Left ventricle myocardium inferior (tissue), 1 donor: ENCODE measurements at places on chromosomes 1 and 21. TPM values are rescaled to one million over a fixed set of nuclear protein-coding genes. Genes with fewer than 3 reads are reported as not detected.
A peak's percentile ranks its signal among the peaks of the same experiment; 100 is the strongest.

HFM1 gene
- total RNA-seq, result 1.7 TPM

KCNE2 gene
- total RNA-seq, result not detected

LMOD1 gene
- 9.2 TPM for total RNA-seq

SLC9C2 gene
- total RNA-seq, result not detected

CENPF gene
- total RNA-seq, result 1.7 TPM

DNA sequence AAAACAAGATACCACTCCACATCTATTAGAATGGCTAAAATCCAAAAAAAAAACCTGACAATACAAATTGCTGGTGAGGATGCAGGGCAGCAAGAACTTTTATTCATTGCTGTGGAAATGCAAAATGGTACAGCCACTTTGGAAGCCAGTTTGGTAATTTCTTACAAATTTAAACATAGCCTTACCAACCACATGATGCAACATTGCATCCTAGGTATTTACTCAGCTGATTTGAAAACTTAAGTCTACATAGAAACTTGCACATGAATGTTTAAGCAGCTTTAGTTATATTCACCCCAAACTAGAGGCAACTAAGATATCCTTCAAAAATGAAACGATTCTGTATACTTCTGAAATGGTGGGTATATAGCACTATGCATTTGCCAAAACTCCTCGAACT is 178.8 kb upstream of the PDE4B start:
- H3K27ac ChIP-seq, result no peak overlapping the region
- H3K4me1 ChIP-seq, result no peaks in the 10 kb centered on the region
- H3K4me3 ChIP-seq, result no peak overlapping the region
- no peaks in the 10 kb centered on the region for H3K27me3 ChIP-seq

- peak; percentile 58 for DNase-seq
- H3K27ac ChIP-seq, result peak overlapping the region; percentile 96
- peak overlapping the region; percentile 76 for H3K4me3 ChIP-seq
- peaks cover 25% of the 10 kb centered on the region for H3K4me1 ChIP-seq
- no peaks in the 10 kb centered on the region for H3K27me3 ChIP-seq
- H3K36me3 ChIP-seq, result no peaks in the 10 kb centered on the region
These were observed 50.5 kb upstream of the ATF3 start for GRCh38 chr1:212557739-212558692.

DNA sequence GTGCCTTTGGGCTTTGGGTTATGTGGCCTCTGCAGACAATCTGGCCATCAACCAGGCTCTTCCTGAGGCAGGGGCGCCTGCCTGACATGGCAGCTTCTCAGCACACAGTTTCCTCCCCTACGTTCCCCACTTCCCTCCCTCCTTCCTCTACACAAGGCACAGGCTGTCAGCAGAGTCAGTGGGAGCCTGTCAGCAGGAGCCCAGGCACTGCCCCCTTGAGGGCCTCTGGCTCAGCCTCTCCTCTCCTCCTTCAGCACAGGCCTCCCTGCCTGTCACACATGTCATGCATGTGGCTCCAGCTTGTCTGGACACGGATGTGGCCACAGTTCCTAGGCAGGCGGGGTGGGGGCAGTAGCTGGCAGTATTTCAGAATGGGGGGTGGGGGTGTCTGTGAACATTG is 52.2 kb upstream of the ARTN start:
- H3K27me3 ChIP-seq, result no peaks in the 10 kb centered on the region
- H3K4me3 ChIP-seq, result no peak overlapping the region
- peaks cover 23% of the 10 kb centered on the region for H3K4me1 ChIP-seq
- DNase-seq, result no peak

GRCh38 chr1:208601561-208601960 is 357.4 kb upstream of the PLXNA2 start:
- DNase-seq, result no peak
- no peaks in the 10 kb centered on the region for H3K27me3 ChIP-seq

DNA sequence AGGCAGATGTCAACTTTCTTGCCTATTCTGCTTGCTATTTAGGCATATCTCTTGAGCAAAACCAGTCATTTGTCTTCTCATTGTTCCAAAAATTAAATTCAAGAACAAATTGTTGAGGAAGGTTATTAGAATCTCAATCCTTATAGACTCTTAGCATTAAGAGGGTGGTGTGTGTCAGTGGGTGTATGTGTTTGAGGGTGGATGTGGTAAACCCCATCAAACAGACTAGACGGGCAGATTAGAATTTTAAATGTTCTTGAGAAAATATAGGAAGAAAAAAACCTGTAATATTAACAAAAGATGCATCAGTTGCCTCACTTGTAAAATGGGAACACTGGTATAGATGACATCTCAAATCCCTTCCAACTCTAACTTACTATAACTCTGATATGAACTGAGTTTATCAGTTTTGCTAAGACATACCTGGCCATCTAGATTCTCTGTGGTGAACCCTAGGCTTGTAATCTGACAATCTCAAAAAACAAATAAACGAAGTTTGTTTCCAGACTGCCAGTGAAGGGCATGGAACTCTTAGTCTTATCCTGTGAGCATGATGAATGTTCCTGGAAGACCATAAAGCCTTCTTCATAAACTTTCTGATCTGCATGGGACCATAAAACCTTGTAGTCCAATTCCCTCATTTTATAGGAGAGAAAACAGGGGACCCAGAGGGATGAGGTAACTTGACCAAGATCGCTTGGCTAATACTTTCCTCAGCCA is 176.3 kb upstream of the SGIP1 start:
- H3K36me3 ChIP-seq, result peaks cover 33% of the 10 kb centered on the region
- no peak overlapping the region for H3K27ac ChIP-seq
- no peak for DNase-seq

DNA sequence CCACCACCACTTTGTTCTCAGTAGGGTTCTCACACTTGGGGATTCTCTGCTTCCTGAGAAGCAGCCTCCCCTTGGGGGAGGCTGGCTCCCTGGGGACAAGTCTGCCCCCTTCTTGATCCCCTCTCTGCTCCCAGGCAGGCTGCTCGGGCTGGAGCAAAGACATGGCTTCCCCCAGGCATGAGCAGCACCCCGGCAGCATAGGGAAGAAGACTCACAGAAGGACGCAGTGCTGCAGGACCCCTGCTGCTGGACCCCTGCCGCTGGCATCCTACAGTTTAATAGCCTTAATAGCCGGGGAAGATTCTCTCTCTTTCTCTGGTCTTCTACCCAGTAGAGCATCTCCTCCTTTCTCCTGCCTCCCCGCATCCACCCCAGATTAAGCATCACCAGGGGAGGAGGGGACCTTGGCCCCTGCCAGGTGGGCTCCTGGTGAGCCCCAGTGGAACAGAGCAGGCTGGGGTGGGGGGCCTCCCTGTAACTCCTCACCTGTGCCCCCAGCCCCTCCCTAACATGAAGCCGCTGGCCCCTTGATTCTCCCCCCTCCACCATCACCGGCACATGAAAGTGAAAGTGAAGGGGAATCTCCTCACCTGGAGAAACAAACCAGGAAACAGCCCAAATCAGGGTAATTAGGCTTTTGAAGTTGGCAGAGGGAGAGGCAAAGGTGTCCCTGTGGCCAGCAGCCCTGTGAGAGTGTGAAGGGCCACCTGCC is 2.5 kb downstream of the WNT3A start:
- no peak overlapping the region for H3K27ac ChIP-seq
- peaks cover 6% of the 10 kb centered on the region for H3K4me1 ChIP-seq
- no peak overlapping the region for H3K4me3 ChIP-seq
- H3K36me3 ChIP-seq, result no peaks in the 10 kb centered on the region
- DNase-seq, result no peak

DNA sequence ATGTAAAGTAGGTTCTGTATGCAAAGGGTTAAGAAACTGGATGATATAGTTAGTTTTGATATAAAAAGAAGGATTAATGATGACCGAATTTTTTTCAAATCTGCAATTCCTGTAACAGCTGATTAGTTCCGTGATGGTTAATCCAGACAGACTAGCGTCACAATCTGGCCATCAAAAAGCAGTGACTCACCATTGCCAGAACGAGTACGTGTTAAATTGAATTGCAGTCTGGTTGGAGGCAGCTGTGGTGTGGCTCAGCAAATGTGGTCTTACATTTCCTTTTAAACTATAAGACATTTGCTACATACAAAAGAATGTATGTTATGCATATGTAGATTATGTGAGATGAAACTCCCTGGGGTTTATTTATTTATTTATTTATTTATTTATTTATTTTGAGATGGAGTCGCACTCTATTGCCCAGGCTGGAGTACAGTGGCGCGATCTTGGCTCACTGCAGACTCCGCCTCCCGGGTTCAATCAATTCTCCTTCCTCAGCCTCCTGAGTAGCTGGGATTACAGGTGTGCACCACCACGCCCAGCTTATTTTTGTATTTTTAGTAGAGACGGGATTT is 139.8 kb downstream of the RYR2 start:
- H3K4me3 ChIP-seq, result no peak overlapping the region
- peaks cover 94% of the 10 kb centered on the region for H3K4me1 ChIP-seq
- H3K36me3 ChIP-seq, result no peaks in the 10 kb centered on the region
- peak overlapping the region; percentile 67 for H3K27ac ChIP-seq
- no peak for DNase-seq

DNA sequence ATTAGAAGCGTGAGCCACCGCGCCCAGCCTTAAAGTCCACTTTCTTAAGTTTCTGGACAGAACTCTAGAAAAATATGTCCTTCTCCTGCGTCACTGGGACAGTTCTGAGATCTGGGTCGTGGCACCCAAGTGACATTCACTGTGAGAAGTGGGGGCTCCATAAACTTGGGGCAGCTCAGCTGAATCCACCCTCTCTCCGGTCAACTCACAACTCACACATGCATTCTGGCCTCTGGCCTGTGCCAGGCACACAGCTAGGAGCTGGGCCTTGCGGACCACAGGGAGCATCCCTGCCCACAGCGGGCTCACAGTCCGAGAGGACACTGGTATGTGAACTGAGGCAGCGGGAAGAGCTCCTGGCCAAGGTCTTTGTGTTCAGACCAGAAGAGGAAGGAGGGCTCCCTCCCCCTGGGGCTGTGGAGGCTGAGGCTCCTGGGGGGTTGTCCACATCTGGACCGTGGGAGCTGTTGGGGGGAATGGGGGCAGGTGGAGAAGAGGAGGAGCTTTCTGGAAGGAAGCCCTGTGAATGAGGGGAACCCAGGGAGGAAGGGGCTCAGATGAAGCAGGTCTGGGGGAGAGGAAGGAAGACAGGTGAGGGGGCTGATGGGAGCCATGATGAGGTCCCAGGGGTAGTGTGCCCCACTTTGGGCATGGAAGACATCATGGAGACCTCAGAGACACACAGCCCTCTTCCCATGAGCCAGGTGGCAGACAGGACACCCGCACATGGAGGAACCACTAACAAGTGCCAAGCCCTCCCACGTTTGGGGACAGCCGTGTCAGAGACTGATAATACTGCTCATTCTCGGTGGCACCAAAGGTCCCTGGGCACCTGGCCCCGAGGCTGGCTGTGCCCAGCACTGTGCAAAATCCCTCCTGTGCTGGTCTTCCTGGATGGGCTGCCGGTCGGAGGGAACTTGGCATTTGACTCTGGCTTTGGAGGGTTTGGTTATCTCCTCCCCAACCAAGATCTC is 191.0 kb upstream of the VAMP3 start:
- no peak for DNase-seq
- no peak overlapping the region for H3K27ac ChIP-seq
- peaks cover 8% of the 10 kb centered on the region for H3K27me3 ChIP-seq
- no peak overlapping the region for H3K4me3 ChIP-seq

- no peaks in the 10 kb centered on the region for H3K36me3 ChIP-seq
- H3K27me3 ChIP-seq, result no peaks in the 10 kb centered on the region
- no peak for DNase-seq
- no peak overlapping the region for H3K4me3 ChIP-seq
These were observed 80.3 kb downstream of the DIRAS3 start for GRCh38 chr1:67970088-67970487.
